ENCODE measurements at places on chromosomes 7 and 10.

GRCh38 chr7:135791543-135792362 lies 43.1 kb upstream of the FAM180A start:
- no peak for DNase-seq

DNA sequence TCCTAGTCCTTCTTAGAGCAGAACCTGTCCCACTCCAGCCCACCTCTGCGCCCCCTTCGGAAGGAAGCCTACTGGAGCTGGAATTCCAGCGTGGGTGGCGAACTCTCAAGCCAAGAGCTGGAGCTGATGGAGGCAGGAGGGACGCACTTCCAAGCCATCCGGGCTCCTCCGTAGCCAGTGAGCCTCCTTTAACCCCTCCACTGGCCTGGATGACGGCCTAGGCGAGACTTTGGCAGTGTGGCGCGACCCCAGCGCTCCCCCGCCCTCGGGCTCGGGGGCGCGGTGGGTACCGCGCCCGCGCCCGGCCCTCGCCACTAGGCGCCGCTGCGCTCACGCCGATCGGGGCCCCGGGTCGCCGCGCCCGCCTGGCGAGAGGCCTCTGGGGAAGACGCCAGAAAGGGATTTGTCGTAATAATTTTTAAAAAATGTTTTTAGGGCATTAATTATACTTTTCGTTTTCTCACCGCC lies 5.1 kb upstream of the EMX2 start:
- no peak for DNase-seq

GRCh38 chr10:130707389-130707979 lies 571.3 kb downstream of the GLRX3 start:
- DNase-seq, result no peak

- DNase-seq, result no peak
Measured at GRCh38 chr7:92609921-92610518, 19.8 kb upstream of the FAM133B start.

DNA sequence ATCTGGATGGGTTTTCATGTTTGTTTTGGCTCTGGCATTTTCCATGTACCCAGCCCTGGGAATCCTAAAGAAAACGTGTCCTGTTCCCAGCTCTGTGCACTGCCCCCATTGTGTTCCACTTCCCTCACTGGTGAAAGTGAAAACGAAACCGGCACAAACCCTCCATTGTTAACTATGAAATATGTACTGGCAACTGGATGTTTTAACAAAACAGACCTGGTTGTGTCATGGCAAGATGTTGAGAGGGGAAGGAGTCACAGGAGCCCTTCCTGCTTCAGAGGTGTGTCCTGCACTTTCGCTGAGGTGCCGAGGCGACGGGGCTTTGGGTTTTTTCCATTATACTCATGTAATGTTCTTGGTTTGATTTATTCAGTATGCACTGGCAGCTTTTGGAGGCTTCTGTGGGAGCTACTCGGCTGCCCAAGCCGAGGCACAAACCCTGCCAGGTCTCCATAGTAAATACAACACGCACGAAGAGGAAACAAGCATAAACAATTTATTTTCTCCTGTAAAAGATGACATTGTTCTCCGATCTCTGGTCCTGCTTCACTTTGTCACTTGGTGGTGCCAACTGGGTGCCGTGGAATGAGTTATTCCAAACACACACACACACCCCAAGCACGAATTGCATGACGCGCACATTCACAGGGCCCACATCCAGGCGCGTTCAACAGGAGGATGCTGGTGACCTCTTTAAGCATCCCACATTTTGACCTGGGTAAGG lies 118.2 kb downstream of the CDK6 start:
- DNase-seq, result peak; percentile 7

GRCh38 chr10:58281092-58281752 lies 12.3 kb downstream of the CISD1 start:
- DNase-seq, result no peak

- peak; percentile 14 for DNase-seq
Measured at GRCh38 chr7:111741811-111742240, 179.5 kb upstream of the IMMP2L start.

DNA sequence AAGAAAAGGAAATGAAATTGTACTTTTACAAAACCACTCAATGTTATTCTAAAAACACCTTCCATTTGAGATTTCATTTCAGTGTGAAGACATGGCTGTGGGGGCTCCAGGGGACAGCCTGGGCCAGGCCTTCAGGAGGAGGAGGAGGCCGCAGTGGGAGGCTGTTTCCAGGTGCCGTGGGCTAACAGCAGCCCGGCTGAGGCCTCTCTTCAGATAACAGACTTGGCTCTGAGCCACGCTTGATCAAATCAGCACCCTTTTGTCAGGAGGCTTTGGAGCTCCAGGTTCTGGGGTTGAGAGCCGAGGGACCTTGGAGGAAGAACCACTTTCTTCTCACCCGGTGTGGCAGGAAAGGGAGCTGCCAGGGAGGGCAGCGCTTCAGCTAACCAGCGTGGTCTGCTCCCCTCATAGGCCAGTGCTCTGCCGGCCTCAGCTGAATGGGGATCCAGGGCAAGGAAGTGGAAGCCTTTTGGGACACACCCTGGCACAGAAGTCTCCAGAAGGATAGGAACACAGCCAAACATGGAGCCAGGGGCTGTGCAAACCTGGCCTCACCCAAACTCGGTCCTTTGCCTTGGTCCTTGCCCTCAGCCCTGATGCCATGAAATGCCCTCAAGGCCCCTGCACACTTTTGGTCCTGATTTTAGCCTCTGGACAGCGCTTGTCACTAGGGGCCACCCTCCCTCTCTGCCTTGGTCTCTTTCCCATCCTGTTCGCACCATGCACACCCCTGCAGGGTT lies 23.5 kb upstream of the CHST15 start:
- no peak for DNase-seq

DNA sequence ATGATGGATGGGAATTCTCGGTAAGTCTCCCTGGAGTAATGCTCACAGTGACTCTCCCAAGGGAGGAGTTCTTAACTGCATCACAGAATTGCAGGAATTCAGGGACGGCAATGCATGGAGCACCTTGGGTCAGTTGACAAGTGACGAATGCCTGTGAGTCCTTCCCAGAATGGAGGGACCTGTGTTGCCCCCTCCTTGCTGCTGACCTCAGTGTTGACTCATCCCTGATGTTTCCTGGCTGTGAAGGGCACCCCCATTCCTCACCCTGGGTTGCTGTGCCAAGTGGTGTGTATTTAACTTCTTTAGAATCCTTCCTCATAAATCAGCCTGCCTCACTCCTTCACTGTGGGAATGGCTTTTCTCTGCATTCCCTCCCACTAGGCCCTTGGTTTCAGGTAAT lies 98.9 kb downstream of the LRMDA start:
- no peak for DNase-seq

- no peak for DNase-seq
Measured at GRCh38 chr7:81870608-81871007, 100.8 kb upstream of the HGF start.

GRCh38 chr10:133527771-133528271 lies 658 bp downstream of the CYP2E1 start:
- no peak for DNase-seq

DNA sequence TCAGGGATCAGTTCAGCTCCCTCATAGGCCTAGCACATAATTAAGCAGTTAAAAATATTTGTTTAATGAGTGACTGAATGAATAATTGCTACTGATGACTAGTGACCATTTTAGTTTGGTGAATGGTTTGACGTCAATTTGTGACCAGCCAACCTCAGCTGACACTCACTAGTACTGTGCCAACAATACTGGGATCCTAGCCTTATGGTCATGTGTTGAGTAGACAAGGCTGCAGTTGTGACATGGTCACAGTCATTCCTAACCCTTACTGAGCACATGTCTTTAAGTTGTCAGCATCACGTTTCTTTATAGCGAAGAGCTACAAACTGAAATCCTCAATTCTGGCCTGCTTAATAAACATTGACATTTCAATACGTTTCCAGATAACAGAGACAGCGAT lies 86.9 kb upstream of the SLC26A5 start:
- DNase-seq, result no peak

GRCh38 chr10:132479603-132480221 lies 57.9 kb upstream of the INPP5A start:
- DNase-seq, result no peak

GRCh38 chr10:33760056-33760943 lies 425.8 kb upstream of the NRP1 start:
- DNase-seq, result no peak

- DNase-seq, result no peak
Measured at GRCh38 chr7:114662002-114662677, 247.5 kb downstream of the FOXP2 start.

DNA sequence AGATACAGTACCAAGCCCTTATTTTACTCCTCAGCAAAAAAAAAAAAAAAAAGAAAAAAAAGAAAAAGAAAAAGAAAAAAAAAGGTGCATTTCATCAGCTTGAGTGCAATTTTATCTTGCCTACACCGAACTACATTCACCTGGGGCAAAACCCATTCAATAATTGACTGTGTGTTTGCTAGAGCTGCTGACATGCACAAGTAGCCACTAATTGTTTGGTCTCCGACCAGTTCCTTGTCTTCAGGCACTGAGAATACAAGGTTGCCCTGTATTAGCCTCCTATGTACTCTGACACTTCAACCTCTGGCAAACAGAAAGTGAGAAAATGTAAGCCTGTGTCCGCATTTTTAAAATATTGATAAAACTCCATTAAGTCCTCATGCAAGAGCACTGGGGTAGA lies 1579.4 kb upstream of the LRRTM3 start:
- DNase-seq, result no peak

DNA sequence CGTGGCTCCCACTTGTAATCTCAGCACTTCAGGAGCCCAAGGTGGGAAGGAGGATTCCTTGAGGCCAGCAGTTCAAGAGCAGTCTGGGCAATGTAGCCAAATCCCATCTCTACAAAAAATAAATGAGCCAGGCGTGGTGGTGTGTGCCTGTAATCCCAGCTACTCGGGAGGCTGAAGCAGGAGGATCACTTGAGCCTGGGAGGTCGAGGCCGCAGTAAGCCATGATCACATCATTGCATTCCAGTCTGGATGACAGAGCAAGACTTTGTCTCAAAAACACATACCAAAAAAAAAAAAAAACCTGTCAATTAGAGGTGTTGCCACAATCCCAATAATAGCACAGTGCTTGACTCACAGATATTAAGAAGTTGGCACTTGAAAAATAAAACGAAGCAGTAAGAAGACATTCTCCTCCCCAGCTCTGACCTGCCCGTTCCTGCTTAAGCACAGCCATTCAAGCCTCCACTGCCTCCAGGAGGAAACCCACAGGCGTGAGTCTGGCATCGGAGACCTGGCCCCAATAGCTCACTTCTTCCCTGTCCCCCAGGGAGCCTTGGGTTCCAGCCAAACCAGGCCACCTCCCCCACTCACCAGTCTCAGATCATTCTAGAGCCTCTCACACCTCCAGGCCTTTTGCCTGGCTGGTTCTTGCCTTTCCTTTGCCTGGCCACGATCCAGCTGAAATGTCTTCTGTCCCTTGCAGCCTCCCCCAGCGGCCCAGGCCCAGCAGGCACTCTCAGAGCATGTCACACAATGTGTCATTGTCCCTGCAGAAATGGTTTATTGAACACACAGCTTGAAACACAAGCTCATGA lies 45.3 kb upstream of the GTF2I start:
- no peak for DNase-seq

- no peak for DNase-seq
Measured at GRCh38 chr10:113854761-113855588, 514 bp downstream of the NHLRC2 start.

- no peak for DNase-seq
Measured at GRCh38 chr7:79211724-79212123, 241.7 kb downstream of the MAGI2 start.

- no peak for DNase-seq
Measured at GRCh38 chr10:131697476-131698128, 203.2 kb upstream of the PPP2R2D start.

DNA sequence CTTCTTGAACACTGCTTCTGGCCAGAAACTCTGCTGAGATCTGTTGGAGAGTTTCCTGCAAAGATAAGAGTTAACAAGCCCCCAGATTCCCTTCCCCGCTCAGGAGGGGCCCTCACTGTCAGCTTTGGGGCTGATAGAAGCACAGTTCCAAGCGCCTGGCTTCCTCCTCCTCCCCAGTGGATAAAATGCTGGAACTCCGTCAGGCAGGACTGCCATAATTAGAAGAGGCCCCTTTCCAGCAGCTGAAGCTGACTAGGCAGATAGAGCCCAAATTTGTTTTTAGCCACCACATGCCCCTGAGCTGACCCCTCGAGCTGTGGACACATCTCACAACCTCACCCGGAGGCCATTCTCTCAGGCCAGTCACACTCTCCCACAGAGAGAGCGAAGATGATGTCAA lies 89.4 kb downstream of the TBXAS1 start:
- DNase-seq, result no peak

- DNase-seq, result no peak
Measured at GRCh38 chr10:114346176-114347031, 57.9 kb downstream of the AFAP1L2 start.

- no peak for DNase-seq
Measured at GRCh38 chr7:106126170-106126938, 14.2 kb upstream of the SYPL1 start.

DNA sequence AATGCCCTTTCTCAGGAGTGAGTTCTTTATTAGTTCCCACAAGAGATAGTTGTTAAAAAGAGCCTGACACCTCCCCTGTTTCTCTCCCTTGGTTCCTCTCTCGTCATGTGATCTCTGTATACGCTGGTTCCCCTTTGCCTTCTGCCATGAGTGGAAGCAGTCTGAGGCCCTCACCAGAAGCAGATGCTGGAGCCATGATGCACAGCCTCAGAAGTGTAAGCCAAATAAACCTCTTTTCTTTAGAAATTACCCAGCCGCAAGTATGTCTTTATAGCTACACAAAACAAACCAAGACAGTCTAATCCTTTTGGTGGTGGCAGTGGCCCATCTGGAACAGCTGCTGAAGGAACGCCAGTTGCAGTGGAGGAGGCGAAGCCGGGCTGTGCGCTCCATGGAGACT lies 9.3 kb downstream of the DNAJB9 start:
- no peak for DNase-seq

GRCh38 chr10:69070951-69071350 lies 17.0 kb upstream of the SRGN start:
- DNase-seq, result no peak

- DNase-seq, result no peak
Measured at GRCh38 chr10:49177391-49178355, 10.5 kb downstream of the TMEM273 start.

- DNase-seq, result no peak
Measured at GRCh38 chr10:59814878-59815277, 61.6 kb upstream of the MRLN start.

GRCh38 chr7:30476459-30477145 lies 2.0 kb downstream of the NOD1 start:
- no peak for DNase-seq

GRCh38 chr7:74617180-74617744 lies 40.3 kb upstream of the GTF2I start:
- DNase-seq, result no peak

DNA sequence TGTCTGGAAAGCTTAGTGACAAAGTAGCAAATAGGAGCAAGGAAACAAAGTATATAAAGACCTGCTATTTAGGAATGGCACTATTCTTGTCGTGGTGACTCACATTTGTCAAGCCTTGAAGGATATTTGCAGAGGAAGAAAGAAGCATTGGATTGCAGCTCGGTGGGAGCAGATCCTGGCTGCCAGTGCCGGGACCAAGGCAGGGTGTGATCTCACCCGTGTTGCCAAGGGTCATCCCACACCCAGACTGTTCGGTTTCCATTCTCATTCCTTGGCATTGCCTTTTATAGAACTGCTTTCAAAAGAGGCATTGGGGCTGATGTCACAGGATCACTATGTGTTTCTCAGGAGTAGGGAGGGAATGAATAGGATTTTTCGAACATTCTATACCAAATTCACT lies 176.2 kb downstream of the GALNT17 start:
- DNase-seq, result no peak

- no peak for DNase-seq
Measured at GRCh38 chr10:18860631-18861240, 187.9 kb upstream of the MALRD1 start.

GRCh38 chr10:112370424-112370819 lies 3.5 kb upstream of the ACSL5 start:
- DNase-seq, result no peak

GRCh38 chr7:44291733-44292419 lies 33.5 kb downstream of the CAMK2B start:
- no peak for DNase-seq

Measured in NCI-H187 (cell line).